ENCODE measurements at places on chromosomes 7 and 10. TPM values are rescaled to one million over a fixed set of nuclear protein-coding genes. Genes with fewer than 3 reads are reported as not detected.

SPRN gene
- 6.1 TPM for total RNA-seq

TSPAN12 gene
- total RNA-seq = 7.2 TPM

C10orf53 gene
- not detected for total RNA-seq

PODXL gene
- total RNA-seq = 11.1 TPM

ELFN1 gene
- total RNA-seq = 9.5 TPM

CTAGE6 gene
- not detected for total RNA-seq

SCD gene
- 123 TPM for total RNA-seq

CREM gene
- total RNA-seq = 16.5 TPM

FBXO24 gene
- total RNA-seq = 0.16 TPM

TUBB8 gene
- total RNA-seq = not detected

EBF3 gene
- 0.31 TPM for total RNA-seq

SMO gene
- 8.7 TPM for total RNA-seq

TLX1 gene
- not detected for total RNA-seq

ZC3HAV1L gene
- total RNA-seq = 10.8 TPM

PRR15 gene
- total RNA-seq = not detected

All from occipital lobe (tissue), 3 donors.